ENCODE measurements at places on chromosomes 7 and 10. TPM values are rescaled to one million over a fixed set of nuclear protein-coding genes. Genes with fewer than 3 reads are reported as not detected.

The GPR37 gene
- total RNA-seq, result 4.7 TPM

The CASTOR2 gene
- 7.2 TPM for total RNA-seq

The SPDYE16 gene
- total RNA-seq, result not detected

The MYOZ1 gene
- total RNA-seq, result not detected

The SPAG6 gene
- total RNA-seq, result not detected

The NXPH1 gene
- total RNA-seq, result not detected

The NKX2-3 gene
- total RNA-seq, result not detected

The TFPI2 gene
- 79.7 TPM for total RNA-seq

The ADAMTS14 gene
- not detected for total RNA-seq

The LRRN3 gene
- not detected for total RNA-seq

The PDE6C gene
- not detected for total RNA-seq

The CTAGE6 gene
- total RNA-seq, result 2.2 TPM

The OR2A42 gene
- total RNA-seq, result 0.09 TPM

The SFTPD gene
- not detected for total RNA-seq

The FOXI2 gene
- total RNA-seq, result not detected

The DTX2 gene
- 4.9 TPM for total RNA-seq

The SRRM3 gene
- total RNA-seq, result 0.45 TPM

The COL28A1 gene
- not detected for total RNA-seq

The LFNG gene
- total RNA-seq, result 24.8 TPM

The CDC14C gene
- total RNA-seq, result not detected

The PPP3CB gene
- total RNA-seq, result 17.9 TPM

The NUTM2E gene
- total RNA-seq, result not detected

The VENTX gene
- total RNA-seq, result not detected

The DRGX gene
- total RNA-seq, result not detected

The CXCL12 gene
- 34.2 TPM for total RNA-seq

The RNF133 gene
- total RNA-seq, result 0.72 TPM

The PNLIPRP3 gene
- not detected for total RNA-seq

The OR2A5 gene
- not detected for total RNA-seq

The TNS3 gene
- 17.5 TPM for total RNA-seq

The MMD2 gene
- total RNA-seq, result not detected

The CDHR1 gene
- not detected for total RNA-seq

The HABP2 gene
- not detected for total RNA-seq

The MYH16 gene
- 0.38 TPM for total RNA-seq

The GHRHR gene
- total RNA-seq, result 0.27 TPM

The GPC2 gene
- total RNA-seq, result 5.6 TPM

The PTPN12 gene
- total RNA-seq, result 52.6 TPM

The CFTR gene
- not detected for total RNA-seq

The KEL gene
- total RNA-seq, result under 0.01 TPM

The PDGFA gene
- total RNA-seq, result 76.9 TPM

The WEE2 gene
- total RNA-seq, result not detected

The WDFY4 gene
- total RNA-seq, result 6.3 TPM

The GPER1 gene
- 0.75 TPM for total RNA-seq

The STK31 gene
- 0.19 TPM for total RNA-seq

The LEP gene
- total RNA-seq, result under 0.01 TPM

The CPN1 gene
- not detected for total RNA-seq

The NPC1L1 gene
- not detected for total RNA-seq

The PLEKHS1 gene
- total RNA-seq, result not detected

The SPDYE2 gene
- total RNA-seq, result not detected

The RAB18 gene
- total RNA-seq, result 37.5 TPM

The PRR15 gene
- 0.45 TPM for total RNA-seq

The SMKR1 gene
- 0.28 TPM for total RNA-seq

The MYL10 gene
- total RNA-seq, result not detected

The PAPOLB gene
- total RNA-seq, result under 0.01 TPM

The ZNF511 gene
- 24.7 TPM for total RNA-seq

The TMEM140 gene
- total RNA-seq, result 8.3 TPM

The TEX47 gene
- total RNA-seq, result not detected

The JCAD gene
- total RNA-seq, result 52.4 TPM

The ALKBH4 gene
- 8.6 TPM for total RNA-seq
